ENCODE measurements at places on chromosomes 13 and 19. TPM values are rescaled to one million over a fixed set of nuclear protein-coding genes. Genes with fewer than 3 reads are reported as not detected.

Gene MBD3L2
- not detected for total RNA-seq

Gene HIPK4
- total RNA-seq, result 0.18 TPM

Gene SPART
- total RNA-seq, result 146 TPM

Gene MAB21L1
- 0.43 TPM for total RNA-seq

Gene ZNF225
- 8.0 TPM for total RNA-seq

Gene FUT6
- total RNA-seq, result not detected

Gene KLK3
- not detected for total RNA-seq

Gene DZIP1
- 22.5 TPM for total RNA-seq

Gene SAE1
- total RNA-seq, result 115 TPM

Gene PSG1
- 0.09 TPM for total RNA-seq

Gene KIR2DL4
- not detected for total RNA-seq

Gene CCDC8
- 34.7 TPM for total RNA-seq

Gene EVI5L
- 14.7 TPM for total RNA-seq

Gene C1QTNF9
- total RNA-seq, result not detected

Gene S1PR4
- not detected for total RNA-seq

Gene LGI4
- total RNA-seq, result 0.28 TPM

Gene MEF2B
- total RNA-seq, result 0.14 TPM

Gene CCDC70
- total RNA-seq, result not detected

Gene SH2D3A
- 0.28 TPM for total RNA-seq

Gene ZNF729
- total RNA-seq, result not detected

Gene CGB5
- not detected for total RNA-seq

Gene EMP3
- total RNA-seq, result 130 TPM

Gene KIR3DL2
- not detected for total RNA-seq

Gene METTL21C
- not detected for total RNA-seq

Gene GNG7
- total RNA-seq, result 0.14 TPM

Gene GAS6
- 125 TPM for total RNA-seq

Gene ADAMTSL5
- 2.1 TPM for total RNA-seq

Gene ZNF135
- 5.0 TPM for total RNA-seq

Gene LHB
- not detected for total RNA-seq

Gene CEACAM21
- total RNA-seq, result not detected

Gene ZNF442
- total RNA-seq, result 3.6 TPM

Gene CGB2
- total RNA-seq, result not detected

Gene SH3GL1
- 25.7 TPM for total RNA-seq

Gene PLA2G4C
- total RNA-seq, result 11.8 TPM

Gene ELOF1
- 41.2 TPM for total RNA-seq

Gene APC2
- 0.28 TPM for total RNA-seq

Gene C2CD4C
- total RNA-seq, result not detected

Gene ANGPTL8
- total RNA-seq, result 0.18 TPM

Gene GAPDHS
- total RNA-seq, result not detected

Gene ZSWIM9
- total RNA-seq, result 1.4 TPM

Gene STRN4
- 55.9 TPM for total RNA-seq

Gene ZNF799
- total RNA-seq, result 1.5 TPM

All from smooth muscle cell of bladder (primary cell).